Posterior vena cava (tissue), 2 donors: ENCODE measurements at places on chromosomes 5 and 9. TPM values are rescaled to one million over a fixed set of nuclear protein-coding genes. Genes with fewer than 3 reads are reported as not detected.

GRCh38 chr9:23826120-23826629, at the start of gene ELAVL2:
ELAVL2 (minus strand) TSS chr9:23826240; CDS start chr9:23762234, 64,006 bp downstream.
- DNase-seq, result peak; percentile 93

GRCh38 chr9:36136894-36137391, 410 bp downstream of the GLIPR2 start:
- DNase-seq, result peak; percentile 83

DNA sequence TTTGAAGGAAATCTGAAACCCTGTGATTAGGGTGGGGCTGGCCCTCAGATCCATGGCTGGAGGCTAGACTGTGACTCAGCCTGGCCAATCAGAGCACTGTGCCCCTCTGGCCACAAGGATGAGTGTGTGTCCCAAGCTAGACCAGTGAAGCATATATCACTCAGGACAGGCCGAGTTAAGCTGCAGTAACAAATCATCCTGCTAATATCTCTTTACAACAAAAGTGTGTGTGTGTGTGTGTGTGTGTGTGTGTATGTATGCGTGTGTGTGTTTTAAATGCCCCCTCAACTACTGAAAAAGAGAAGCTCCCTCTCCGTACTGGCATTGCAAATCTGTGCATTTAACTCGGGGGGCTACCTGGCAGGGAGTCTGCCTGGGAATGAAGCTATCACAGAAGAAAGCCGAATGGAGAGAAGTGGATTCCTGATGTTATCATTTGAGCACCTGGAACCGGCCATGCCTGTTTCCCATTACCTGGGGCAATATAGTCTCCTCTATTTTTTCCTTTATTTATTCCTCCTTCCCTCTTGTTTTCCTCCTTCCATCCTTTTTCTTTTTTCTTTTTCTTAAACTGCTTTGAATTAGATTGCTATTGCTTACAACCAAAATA, 25.6 kb downstream of the STC2 start:
- no peak for DNase-seq

- DNase-seq, result no peak
Observed at GRCh38 chr5:32865475-32865874, 154.4 kb downstream of the NPR3 start.

DNA sequence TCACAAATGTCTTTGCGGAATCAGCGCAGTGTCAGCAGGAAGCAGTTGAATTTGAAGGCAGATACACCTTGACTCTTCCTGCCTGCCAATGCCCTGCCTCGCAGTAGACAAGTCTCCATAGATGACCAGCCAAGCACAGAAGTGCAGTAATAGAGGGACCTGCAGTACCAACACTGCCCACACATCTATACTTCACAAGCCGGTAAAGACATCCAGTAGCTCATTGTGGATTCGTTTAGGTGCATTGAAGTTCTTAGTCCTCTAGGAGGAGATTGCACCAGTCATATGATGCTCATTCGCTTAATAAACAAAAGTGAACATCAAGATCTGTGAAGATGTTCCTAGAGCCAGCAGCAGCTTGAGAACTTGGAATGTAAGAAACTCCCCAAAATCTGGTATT, 7.1 kb upstream of the IFNA2 start:
- DNase-seq, result no peak

DNA sequence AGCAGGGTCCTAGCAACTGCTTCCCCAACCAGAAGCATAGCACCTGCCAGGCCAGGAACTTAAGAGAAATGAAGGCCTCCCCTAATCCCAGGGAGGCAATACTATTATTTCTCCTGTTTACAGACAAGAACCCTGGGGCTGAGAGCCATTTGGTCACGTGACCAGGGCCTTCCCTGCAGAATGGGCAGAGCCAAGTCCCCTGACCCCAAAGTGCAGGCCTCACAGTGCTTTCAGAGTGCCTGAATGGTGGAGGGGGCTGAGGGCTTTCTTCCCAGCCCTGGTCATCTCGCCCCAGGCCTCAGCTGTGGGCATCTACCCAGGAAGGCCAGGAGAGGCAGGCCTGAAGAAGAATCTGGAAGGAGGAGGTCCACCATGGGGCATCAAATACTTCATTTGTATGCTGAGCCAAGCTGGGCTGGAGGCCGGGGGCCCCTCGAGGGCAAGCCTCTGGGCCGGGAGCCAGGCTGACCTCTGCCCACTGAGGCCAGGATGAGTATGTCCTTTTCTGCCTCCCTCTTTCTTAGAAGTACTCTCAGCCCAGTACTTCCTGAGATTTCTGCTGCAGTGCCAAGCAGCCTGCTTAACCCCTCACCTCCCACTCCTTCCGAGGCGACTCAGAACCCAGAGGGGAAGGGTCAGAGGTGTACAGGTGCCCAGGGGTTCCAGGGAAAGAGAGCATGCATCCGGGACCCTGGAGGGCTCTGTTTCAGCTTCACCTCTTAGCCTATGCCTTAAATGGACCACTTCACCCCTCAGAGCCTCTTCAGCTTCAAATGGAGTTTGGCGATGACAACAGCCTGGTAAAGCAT, 18.9 kb upstream of the DUSP1 start:
- peak; percentile 85 for DNase-seq

GRCh38 chr9:82410306-82410705, 421.7 kb downstream of the SPATA31D1 start:
- no peak for DNase-seq

- DNase-seq, result no peak
Observed at GRCh38 chr9:121353241-121354061, 16.6 kb downstream of the STOM start.

The CHSY3 gene
- total RNA-seq, result 4.9 TPM

The SPINK6 gene
- not detected for total RNA-seq

The DOLK gene
- 10.0 TPM for total RNA-seq

The TMOD1 gene
- total RNA-seq, result 57.8 TPM

The RGP1 gene
- 27.8 TPM for total RNA-seq

The DMRT3 gene
- total RNA-seq, result not detected
